Uterus (tissue), 4 donors: ENCODE measurements at places on chromosomes 1 and 21. TPM values are rescaled to one million over a fixed set of nuclear protein-coding genes. Genes with fewer than 3 reads are reported as not detected.
A peak's percentile ranks its signal among the peaks of the same experiment; 100 is the strongest.

- DNase-seq, result no peak
- no peak overlapping the region for H3K27ac ChIP-seq
- no peak overlapping the region for H3K4me3 ChIP-seq
- H3K27me3 ChIP-seq, result no peaks in the 10 kb centered on the region
- peaks cover 3% of the 10 kb centered on the region for H3K4me1 ChIP-seq
Observed at GRCh38 chr1:88980870-88981269, 11.6 kb downstream of the KYAT3 start.

GRCh38 chr1:106960412-106960811, 96.1 kb upstream of the PRMT6 start:
- no peaks in the 10 kb centered on the region for H3K36me3 ChIP-seq
- no peak for DNase-seq
- H3K27ac ChIP-seq, result no peak overlapping the region
- H3K4me3 ChIP-seq, result no peak overlapping the region

Gene SDC3
- 38.3 TPM for total RNA-seq

- no peaks in the 10 kb centered on the region for H3K27me3 ChIP-seq
- no peak overlapping the region for H3K4me3 ChIP-seq
- DNase-seq, result no peak
- no peak overlapping the region for H3K27ac ChIP-seq
- H3K4me1 ChIP-seq, result peaks cover 12% of the 10 kb centered on the region
Observed at GRCh38 chr1:12467570-12468286, 150.3 kb downstream of the DHRS3 start.

Gene ESPN
- total RNA-seq, result not detected

GRCh38 chr1:228488818-228489674, 1.9 kb downstream of the RNF187 start:
- peaks cover 13% of the 10 kb centered on the region for H3K4me1 ChIP-seq
- no peaks in the 10 kb centered on the region for H3K27me3 ChIP-seq
- no peak for DNase-seq
- H3K4me3 ChIP-seq, result no peak overlapping the region

Gene DIO1
- not detected for total RNA-seq

DNA sequence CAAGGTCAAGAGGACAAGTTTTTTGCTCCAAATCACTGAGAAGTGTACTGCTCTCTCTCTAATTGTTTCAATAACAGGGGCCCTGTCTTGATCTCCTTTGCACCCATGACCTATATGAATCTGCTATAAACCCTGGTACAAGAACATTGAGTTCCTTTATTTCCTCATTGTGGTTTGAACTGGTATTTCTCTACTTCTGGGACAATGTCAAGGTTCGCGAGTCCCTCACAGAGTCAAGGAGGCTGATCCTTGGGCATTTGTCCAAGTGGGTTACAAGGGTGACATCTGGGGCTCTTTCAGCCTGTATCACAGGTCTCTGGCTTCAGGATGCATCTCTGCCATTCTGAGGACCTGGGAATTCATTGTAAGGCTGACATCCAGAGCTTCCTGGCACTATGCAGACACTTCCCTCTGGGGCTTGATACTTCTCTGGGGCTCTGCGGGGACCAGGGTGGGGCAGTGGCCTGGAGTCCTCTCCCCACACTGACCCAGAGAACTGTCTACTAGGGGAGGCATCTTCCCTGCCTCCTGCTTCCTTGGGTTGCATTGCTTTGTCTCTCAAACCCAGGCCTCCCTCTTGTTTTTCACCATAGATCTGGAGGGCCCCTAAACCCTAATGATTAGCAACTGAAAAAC, 22.5 kb upstream of the ZNF648 start:
- peak overlapping the region; percentile 76 for H3K27ac ChIP-seq
- H3K4me1 ChIP-seq, result no peaks in the 10 kb centered on the region
- no peaks in the 10 kb centered on the region for H3K36me3 ChIP-seq
- no peaks in the 10 kb centered on the region for H3K27me3 ChIP-seq

- no peaks in the 10 kb centered on the region for H3K36me3 ChIP-seq
- H3K4me3 ChIP-seq, result no peak overlapping the region
- no peak overlapping the region for H3K27ac ChIP-seq
- H3K27me3 ChIP-seq, result no peaks in the 10 kb centered on the region
- H3K4me1 ChIP-seq, result no peaks in the 10 kb centered on the region
Observed at GRCh38 chr1:182507685-182508084, 57.7 kb downstream of the RGSL1 start.

GRCh38 chr1:47893412-47893811, 103.8 kb downstream of the TRABD2B start:
- no peak overlapping the region for H3K27ac ChIP-seq
- no peaks in the 10 kb centered on the region for H3K4me1 ChIP-seq
- H3K27me3 ChIP-seq, result no peaks in the 10 kb centered on the region
- no peaks in the 10 kb centered on the region for H3K36me3 ChIP-seq
- DNase-seq, result no peak

DNA sequence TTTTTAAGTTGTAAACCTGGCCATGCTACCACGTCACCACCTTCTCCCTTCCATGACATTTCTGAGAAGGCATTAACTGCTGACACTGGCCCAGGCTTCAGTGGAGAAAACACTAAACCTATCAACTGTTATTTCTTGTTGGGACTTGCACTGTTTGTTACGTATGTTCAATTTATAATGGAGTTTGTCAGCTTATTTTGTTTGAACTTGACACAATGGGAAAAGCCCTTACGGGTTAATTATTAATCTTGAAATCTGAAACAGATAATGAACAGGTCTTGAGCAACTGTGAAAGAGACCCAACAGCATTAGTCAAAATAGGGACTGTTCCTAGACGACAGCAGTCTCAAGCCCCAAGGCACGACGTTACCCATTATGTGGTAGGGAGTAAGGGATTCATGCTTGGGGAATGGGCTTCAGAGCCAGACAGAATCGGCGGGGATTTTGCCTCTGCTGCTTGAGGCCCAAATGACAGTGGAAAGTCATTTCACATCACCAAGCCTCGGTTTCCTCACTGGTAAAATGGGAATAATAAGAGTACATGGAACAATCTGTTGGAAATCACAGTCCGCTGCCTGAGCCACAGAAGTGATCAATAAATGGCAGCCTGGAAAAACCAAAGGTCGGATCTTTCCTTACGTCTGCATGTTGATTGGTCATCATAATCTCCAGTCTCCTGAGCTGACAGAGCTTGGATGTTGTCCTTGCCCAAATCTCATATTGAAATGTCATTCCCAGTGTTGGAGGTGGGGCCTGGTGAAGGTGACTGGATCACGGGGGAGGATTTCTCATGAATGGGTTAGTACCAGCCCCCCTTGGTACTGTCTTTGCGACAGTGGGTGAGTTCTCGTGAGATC, 44.5 kb downstream of the TIAM1 start:
- H3K4me3 ChIP-seq, result no peak overlapping the region
- no peak overlapping the region for H3K27ac ChIP-seq
- no peaks in the 10 kb centered on the region for H3K27me3 ChIP-seq
- H3K36me3 ChIP-seq, result no peaks in the 10 kb centered on the region
- no peak for DNase-seq
- no peaks in the 10 kb centered on the region for H3K4me1 ChIP-seq

Gene CRP
- 1.4 TPM for total RNA-seq

DNA sequence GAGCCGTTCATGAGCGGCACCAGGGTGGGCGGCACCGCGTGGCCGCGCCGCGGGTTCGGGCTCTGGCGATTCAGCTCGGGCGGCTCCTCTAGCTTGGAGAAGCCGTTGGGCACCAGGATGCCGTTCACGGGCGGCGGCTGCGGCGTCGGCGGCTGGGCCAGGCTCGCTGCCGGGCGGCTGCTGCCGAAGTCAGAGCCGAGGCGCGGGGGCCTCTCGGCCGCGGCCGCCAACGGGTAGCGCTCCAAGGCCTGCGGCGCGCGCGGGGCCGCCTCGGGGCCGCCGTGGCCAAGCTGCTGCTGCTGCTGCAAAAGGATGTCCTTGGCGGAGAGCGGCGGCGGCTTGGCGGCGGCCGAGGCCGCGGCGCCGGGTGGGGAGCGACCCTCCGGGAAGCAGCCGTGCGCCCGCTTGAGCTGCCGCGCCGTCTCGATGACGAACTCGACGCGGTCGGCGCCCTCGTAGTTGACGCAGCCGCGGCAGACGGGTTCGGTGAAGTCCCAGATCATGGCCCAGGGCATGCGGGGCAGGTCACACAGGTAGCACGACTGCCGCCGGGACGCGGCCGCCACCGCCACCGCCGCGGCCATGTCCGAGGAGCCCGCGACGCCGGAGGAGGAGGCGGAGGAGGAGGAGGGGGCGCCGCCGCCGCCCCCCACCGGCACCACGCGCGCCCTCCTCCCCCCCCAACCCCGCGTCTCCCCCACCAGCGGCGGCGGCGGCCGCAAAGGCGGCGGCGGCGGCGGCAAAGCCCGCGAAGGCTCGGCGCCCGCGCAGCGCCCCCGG, 877 bp downstream of the IRF2BP2 start:
- peak overlapping the region; percentile 54 for H3K4me3 ChIP-seq
- peak overlapping the region; percentile 100 for H3K27ac ChIP-seq

GRCh38 chr1:17183388-17184160, 21.4 kb upstream of the PADI1 start:
- no peak for DNase-seq
- peaks cover 5% of the 10 kb centered on the region for H3K27me3 ChIP-seq
- no peaks in the 10 kb centered on the region for H3K36me3 ChIP-seq

DNA sequence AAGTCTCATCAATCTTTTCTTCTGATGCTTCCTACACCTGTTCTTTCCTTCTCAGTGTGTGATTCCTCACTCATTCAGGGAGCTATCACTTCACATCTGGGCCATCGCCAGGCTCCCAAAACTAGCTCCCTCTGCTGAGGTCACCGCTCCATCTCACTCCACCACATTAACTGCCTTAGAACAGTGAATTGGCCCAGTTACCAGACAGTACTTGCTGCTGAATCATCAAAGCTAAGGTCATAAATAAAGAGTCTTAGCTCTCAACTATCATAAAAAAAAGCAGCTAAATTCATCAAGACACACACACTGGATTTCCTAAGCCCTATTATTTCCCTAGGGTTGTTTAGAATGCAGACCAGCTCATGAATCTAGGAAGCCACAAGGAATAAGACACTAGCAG, 18.8 kb upstream of the SRM start:
- H3K27me3 ChIP-seq, result no peaks in the 10 kb centered on the region
- H3K27ac ChIP-seq, result no peak overlapping the region
- no peaks in the 10 kb centered on the region for H3K36me3 ChIP-seq
- H3K4me1 ChIP-seq, result no peaks in the 10 kb centered on the region
- no peak overlapping the region for H3K4me3 ChIP-seq

GRCh38 chr21:31803039-31804007, 69.5 kb upstream of the HUNK start:
- no peaks in the 10 kb centered on the region for H3K27me3 ChIP-seq
- no peak for DNase-seq
- H3K36me3 ChIP-seq, result no peaks in the 10 kb centered on the region
- no peak overlapping the region for H3K27ac ChIP-seq
- no peak overlapping the region for H3K4me3 ChIP-seq

GRCh38 chr21:31660259-31660565, 719 bp downstream of the SOD1 start:
- H3K4me1 ChIP-seq, result peaks cover 14% of the 10 kb centered on the region
- H3K27me3 ChIP-seq, result no peaks in the 10 kb centered on the region
- DNase-seq, result no peak
- no peaks in the 10 kb centered on the region for H3K36me3 ChIP-seq
- peak overlapping the region; percentile 56 for H3K4me3 ChIP-seq

DNA sequence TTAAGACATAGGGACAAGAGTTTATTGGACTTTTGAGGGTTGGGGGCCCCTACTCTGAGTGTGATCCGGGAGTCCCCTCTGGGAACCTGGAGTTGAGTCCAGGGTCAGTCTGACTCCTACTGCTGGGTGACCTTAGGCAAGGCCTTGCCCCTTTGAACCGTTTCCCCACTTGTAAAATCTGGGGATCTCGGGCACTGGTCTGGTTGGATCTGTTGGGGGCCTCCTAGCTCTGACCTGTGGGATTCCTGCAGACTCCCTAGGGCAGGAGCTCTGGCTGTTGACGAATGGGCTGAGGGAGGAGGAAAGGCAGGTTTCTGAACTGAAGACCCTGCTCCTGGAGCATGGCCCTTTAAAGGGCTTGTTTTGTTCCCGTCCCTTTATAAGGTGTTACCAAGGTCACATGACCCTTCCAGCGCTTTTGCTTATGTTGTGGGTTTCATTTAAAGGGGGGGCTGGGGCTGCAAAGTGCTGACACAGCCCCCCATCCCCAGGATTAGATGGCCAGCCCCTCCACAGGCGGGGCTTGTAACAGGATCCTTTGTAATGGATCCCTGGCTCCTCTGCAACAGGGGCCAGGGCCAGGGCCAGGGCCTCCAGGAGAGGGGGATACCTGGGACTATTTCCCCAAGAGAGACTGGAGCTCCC, 50.7 kb downstream of the YARS1 start:
- H3K36me3 ChIP-seq, result no peaks in the 10 kb centered on the region
- H3K4me3 ChIP-seq, result no peak overlapping the region

- no peaks in the 10 kb centered on the region for H3K36me3 ChIP-seq
- no peaks in the 10 kb centered on the region for H3K27me3 ChIP-seq
- DNase-seq, result peak; percentile 20
- no peak overlapping the region for H3K4me3 ChIP-seq
- H3K4me1 ChIP-seq, result no peaks in the 10 kb centered on the region
Observed at GRCh38 chr1:46522184-46522968, 29.1 kb downstream of the KNCN start.

DNA sequence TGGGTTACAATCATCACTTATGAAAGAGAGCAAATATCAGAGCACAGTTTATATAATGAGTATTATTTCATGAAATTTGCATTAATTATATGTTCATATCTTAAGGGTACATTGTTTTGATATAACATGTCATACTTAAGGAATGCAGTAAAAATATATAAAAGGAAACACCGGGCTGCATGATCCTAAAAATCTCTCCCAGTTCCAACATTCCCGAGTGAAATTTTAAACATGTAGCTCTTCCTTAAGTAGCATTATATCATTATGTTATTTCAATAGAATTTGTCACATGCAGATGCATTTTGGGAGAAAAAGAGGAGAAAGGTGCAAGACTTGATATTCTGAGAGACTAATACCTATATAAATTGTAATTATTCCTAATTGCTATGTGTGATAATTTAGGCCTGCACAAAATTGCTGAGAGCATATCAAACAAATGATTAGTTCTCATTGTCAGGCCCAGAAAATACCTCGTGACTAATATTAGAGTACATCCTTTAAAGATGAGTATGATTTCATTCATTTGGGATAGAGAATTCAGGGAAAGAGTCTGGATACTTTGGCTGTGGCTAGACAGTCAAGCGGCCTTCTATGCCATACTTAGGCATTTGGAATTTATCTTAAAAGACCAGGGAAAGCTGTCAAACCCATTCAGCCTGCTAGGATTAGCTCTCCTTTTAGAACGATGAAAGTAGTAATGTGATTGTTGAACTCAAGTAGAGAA, 86.8 kb downstream of the ADGRL2 start:
- H3K27ac ChIP-seq, result no peak overlapping the region
- no peaks in the 10 kb centered on the region for H3K4me1 ChIP-seq
- DNase-seq, result no peak

GRCh38 chr1:203603940-203604591, 22.6 kb upstream of the ATP2B4 start:
- H3K27me3 ChIP-seq, result no peaks in the 10 kb centered on the region
- H3K4me3 ChIP-seq, result no peak overlapping the region

GRCh38 chr1:191453487-191453886, 704.8 kb upstream of the RGS18 start:
- no peak for DNase-seq
- H3K27me3 ChIP-seq, result no peaks in the 10 kb centered on the region
- H3K4me3 ChIP-seq, result no peak overlapping the region
- H3K4me1 ChIP-seq, result no peaks in the 10 kb centered on the region
- H3K27ac ChIP-seq, result no peak overlapping the region
- no peaks in the 10 kb centered on the region for H3K36me3 ChIP-seq

GRCh38 chr1:208048904-208049303, 138.0 kb upstream of the CD34 start:
- no peak for DNase-seq
- H3K4me1 ChIP-seq, result no peaks in the 10 kb centered on the region
- no peak overlapping the region for H3K4me3 ChIP-seq
- H3K27ac ChIP-seq, result peak overlapping the region; percentile 80
